Liver (tissue), 10 donors: ENCODE measurements at places on chromosomes 16 and 17.
A peak's percentile ranks its signal among the peaks of the same experiment; 100 is the strongest.

- DNase-seq, result no peak
Measured at GRCh38 chr17:40633871-40634270, 13.7 kb downstream of the SMARCE1 start.

DNA sequence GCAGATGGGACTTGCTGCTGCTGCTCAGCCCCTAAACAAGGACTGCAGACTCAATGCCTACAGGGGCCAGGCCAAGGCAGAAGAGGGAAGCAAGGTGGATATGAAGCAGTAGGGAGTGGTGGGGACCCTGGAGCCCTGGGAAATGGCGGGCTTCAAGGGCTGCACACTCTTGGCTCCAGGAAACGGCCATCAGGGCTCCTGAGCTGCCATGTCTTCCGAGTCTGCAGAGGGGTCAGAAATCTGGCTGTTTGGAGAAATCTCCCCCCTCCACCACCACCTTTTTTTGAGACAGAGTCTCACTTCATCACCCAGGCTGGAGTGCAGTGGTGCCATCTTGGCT lies 169.1 kb downstream of the KATNIP start:
- DNase-seq, result no peak

DNA sequence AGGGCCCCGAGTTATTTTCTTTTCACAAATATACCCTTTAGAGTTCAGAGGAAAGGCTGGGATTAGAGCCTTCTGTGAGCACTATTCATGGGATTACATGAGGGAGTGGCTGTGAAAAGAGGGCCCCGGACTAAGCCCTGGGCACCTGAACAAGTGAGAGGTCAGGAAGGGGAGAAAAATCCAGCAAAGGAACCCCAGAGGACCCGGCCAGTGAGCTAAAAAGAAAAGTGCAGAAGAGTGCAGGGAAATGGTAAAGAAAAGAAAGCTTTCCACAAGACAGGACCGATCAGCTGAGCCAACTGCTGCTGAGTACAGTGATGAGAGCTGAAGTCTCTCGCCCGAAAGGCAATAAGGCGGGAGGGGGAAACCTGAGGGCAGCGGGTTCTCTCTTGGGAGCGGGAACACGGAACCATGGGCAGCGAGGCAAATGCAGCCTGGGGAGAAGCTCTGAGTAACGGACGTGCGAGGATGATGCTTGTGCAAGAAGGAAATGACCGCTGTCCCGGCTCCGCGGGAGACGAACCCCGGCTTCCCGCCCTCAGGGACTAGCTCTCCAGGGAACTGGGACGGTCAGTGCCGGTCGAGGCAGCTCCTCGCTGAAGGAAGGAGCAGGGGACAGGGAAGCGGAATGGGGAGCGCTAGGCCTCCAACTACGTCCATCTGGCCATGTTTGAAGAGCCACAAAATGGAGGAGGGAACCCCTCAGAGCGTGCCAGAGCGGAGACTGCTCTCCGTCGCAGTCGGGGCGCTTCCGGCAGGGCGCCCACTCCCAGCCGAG lies 665 bp upstream of the ALDH3A2 start:
- peak; percentile 58 for DNase-seq

DNA sequence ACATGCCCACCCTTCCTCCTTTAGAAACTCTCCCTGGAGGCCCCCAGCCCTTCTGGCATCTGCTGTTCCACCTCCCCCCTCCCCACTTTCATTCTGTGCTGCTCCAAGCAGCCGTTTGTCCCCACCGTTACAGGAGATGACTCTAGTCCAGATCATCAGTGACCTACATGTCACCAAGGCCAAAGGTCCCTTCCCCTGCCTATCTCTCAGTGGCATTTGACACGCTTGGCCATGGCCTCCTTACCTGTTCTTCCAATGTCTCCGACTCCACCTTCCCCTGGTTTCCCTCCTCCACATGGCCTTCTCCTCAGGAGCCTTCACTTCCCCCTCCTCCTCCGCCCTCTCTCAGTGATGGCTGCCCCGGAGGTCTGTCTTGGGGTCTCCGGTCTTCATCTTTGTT lies 9.4 kb downstream of the TMEM92 start:
- no peak for DNase-seq

GRCh38 chr16:85681255-85681654 lies 7.5 kb downstream of the GINS2 start:
- no peak for DNase-seq

GRCh38 chr17:48611681-48612455 lies 1.1 kb upstream of the HOXB7 start:
- DNase-seq, result no peak

DNA sequence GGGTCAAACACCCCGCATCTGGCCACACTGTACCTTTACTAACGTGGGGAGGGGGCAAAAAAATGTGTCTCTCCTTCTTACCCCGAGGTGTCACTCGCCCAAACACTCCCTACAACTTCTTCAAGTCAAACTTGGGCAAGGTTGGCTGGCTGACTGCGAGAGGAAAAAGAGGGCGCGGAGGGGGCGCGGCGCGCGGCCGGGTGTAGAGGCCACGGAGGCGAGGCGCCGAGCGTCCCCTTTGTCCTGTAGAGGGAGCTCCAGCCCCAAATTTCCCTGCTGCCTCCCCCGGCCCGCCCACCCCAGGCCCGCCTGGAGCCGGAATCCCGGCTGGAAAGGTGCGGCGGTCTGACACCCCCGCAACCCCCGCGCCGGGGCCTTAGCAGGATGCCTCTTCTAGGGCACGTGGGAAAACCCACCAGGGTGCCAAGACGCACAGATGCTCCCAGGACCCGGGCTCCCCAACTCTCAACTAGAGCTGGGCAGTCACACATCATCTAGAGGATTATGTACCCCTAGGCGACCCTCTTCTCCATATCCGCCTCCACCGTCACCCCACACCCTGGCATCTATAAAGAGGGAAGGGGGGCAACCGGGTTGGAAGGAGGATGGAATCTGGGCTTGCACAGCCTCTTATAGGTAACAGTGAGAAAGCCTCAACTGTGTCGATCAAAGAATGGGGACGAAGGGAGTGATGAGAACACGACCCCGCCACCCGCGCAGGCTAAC lies 4.2 kb downstream of the IRX3 start:
- peak; percentile 54 for DNase-seq

DNA sequence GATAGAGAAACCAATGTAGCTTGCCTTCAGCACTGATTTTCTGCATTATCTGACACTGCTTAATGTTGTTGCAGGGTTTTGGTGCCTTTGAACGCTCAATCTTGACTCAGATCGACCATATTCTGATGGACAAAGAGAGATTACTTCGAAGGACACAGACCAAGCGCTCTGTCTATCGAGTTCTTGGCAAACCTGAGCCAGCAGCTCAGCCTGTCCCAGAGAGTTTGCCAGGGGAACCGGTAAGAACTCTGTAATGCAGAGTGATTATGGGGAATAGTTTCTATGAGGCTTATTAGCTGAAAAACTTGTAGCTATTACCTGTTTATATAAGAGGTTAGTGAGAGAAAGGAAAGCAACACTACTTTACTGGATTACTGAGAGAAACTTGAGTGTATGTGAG lies 40.4 kb downstream of the AATF start:
- no peak for DNase-seq

GRCh38 chr16:12951392-12951791 lies 50.0 kb downstream of the SHISA9 start:
- no peak for DNase-seq

DNA sequence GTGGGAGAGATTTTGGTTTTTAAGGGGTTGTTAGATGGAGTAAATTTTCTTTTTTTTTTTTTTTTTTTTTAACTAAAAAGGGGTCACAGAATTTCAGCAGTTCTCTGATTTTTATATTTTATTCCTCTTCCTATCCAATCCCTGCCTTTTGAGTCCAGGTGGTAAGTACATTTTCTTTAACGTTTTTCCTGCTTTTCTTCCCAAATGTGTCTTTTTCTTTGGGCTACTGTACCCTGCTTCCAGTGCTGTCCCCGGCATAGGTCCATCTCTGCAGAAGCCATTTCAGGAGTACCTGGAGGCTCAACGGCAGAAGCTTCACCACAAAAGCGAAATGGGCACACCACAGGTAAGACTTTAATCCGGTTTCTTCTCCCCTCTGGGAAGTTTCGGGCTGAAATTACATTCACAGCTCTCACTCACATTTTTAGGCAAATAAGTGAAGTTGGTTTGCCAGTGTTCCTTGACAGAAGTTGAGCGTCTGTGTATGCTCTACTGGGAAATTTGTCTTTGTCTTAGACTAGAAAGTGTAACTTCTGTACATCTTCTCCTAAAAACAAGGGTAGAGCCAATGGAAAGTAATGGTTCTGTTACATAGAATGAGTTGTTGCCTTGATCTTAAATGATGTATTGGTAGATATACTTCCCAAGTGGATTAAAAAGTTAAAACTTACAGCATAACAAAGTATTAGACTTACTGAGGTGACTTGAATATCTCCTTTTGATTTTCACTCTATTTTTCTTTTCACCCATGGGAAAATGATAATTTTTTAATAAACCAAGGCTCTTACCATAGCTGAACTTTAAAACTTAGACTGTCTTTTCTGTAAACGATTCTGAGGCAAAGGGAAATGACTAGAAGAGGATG lies 54.5 kb downstream of the TUBD1 start:
- DNase-seq, result no peak

DNA sequence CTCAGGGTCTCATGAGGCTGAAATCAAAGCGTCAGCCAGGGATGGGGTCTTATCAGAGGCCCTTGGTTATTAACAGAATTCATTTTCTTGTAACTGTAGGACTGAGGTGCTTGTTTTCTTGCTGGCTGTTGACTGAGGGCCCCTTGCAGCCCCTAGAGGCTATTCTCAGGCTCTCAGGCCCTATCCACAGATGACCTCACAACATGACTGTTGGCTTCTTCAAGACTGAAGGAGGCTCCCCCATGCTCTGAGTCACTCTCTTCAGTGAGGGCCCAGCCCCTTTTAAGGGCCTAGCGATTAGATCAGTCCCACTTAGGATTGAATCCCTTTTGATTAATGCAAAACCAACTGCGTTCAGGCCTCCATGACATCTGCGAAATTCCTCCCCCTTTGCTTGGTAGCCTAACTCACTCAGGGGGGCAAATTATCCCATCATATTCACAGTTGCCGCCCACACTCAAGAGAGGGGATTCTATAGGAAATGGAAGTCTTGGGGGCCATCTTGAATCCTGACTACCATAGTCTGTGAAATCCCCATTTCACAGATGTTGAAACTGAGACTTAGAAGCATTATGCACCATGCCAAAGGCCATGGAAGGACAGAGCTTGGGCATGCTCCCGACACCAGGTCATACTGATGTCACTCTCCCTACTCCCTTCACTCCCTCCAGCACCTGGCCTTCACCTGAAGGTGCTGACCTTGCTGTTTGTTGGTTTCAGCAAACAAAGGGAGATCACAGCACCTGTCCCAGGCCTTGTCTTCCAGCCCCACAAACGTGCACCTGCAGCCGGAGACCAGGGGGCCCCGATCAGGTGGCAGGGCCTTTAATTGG lies 592.3 kb downstream of the MAF start:
- no peak for DNase-seq

DNA sequence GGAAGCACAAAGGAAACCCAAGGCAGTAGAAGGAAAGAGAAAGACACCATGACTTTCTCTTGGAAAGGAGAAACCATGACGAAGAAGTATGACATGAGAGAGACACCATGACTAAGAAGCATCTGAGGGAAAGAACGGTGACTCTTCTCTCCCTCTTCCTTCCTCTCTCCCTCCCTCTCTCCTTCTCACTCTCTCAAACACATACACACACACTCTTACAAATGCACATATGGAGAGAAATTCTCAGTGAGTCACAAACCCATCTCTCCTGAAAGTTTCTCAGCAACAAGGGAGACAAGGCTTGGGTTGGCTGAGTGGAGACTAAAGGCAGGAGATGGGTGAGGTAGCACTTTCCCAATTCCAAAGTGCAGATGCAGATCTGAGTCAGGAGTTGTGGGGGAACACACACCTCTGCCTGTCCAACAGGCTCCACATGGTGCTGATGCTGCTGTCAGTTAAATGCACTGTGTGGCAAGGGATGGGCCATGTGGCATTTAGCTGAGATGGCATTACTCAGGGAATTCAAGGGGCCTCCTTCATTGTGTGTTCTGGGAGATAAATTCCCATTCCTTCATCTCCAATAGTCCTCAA lies 336.7 kb upstream of the C16orf82 start:
- no peak for DNase-seq

DNA sequence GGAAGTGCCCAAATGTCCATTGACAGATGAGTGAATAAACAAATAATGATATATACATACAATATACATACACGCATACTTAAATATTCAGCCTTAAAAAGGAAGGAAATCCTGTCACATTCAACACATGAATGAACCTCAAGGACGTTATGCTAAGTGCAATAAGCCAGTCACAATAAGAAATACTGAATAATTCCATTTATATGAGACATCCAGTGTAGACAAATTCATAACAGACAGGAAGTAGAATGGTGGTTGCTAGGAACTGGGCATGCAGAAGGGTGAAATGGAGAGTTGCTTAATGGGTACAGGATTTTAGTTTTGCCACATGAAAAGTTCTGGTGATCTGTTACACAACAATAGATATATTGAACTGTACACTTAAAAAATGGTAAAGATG lies 8.8 kb upstream of the ITGB4 start:
- no peak for DNase-seq

- DNase-seq, result no peak
Measured at GRCh38 chr16:88619859-88620815, 18.2 kb upstream of the IL17C start.

- DNase-seq, result no peak
Measured at GRCh38 chr16:62652441-62653120, 616.3 kb upstream of the CDH8 start.

- no peak for DNase-seq
Measured at GRCh38 chr17:27313301-27313700, 19.4 kb downstream of the WSB1 start.

DNA sequence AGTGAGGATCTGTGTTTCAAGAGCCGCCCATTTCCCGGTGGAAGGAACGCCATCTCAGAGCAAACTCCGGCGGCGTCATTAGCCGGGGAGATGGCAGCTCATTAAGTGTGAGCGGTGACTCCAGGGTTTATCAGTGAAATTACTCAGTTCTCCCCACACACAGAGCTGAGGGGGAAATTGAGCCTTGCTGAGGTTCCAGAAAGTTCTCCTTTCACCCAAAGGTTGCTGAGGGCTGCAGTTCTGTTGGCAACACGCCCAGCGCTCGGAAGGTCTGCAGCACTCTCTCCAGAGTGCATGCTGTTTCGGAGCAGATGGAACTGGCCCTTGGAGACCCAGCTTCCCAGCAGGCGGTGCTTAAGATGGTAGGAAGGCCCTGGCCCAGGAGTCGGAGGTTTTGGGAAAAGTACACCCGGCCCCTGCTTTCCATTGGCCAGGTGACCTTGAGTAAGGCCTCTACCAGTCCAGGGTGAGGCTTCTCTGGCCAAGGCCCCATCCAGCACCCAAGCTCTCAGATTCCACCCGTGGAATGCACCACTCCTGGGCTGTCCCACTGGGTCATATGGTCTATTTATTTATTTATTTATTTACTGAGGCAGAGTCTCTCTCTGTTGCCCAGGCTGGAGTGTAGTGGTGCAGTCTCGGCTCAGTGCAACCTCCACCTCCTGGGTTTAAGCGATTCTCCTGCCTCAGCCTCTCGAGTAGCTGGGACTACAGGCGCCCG lies 167.7 kb upstream of the CIBAR2 start:
- DNase-seq, result peak; percentile 52

DNA sequence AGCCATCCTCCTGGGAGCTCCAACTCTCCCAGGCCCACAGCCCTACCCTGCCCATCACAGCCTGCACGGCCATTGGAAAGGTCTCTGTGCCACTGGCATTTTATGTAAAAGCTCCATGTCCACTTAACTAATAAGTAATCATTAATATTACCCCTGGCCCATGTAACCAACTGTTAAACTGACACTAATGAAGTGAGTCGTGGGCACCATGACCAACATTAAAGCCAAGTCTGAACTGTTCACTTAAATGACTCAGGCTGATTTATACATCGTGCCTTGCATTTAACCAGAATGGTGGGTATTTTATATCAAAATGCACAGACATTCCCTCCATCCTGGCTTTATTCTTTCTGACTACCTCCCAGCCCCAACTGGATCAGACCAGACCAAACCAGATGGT lies 229.3 kb downstream of the SOX9 start:
- no peak for DNase-seq
